T-helper 2 cell (primary cell): ENCODE measurements at places on chromosomes 4 and X.

DNA sequence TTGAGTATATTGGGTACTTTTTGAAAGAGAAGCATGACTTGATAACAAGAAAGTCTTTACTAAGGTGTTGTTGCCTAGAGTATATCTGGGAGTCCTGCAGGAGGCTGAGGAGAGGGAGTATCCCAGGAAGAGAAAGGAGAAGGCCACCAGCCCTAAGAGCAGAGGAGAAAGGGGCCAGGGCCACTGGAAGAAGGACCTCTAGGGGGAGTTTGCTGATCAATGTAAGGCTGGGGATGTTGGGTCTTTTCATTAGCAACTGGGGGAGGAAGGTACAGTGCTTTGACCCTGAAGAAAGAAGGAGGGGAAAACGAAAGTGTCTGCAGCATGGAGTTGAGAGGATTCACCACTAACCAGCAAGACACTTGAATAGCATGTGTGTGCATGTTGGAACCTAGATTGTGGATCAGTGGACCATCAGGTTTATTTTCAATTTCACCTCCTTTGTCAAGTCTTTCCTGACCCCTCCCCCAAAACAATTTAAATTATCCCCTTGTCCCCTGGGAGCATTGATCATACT lies 4.5 kb downstream of the SMIM9 start:
- no peak for DNase-seq

GRCh38 chr4:98603683-98604521 lies 54.5 kb downstream of the TSPAN5 start:
- no peak for DNase-seq

DNA sequence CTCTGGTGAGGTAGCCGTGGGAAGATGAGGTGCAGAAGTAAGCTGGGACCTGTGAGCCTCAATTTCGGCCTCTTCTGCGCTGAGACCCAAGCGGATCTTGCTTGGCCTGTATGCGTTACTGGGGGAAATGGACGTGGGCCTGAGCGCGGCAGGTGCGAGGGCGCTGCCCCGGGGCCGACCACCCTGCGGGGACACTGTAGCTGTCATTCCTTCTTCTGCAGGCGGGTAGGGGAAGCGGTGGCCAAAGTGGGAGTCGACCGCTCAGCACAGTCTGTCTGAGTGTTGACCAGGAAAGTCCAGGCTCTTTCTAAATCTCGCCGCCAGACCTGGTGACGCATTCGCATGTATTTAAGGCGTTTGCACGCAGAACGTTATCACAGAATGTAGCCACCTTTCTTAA lies 3.3 kb upstream of the LRAT start:
- no peak for DNase-seq

DNA sequence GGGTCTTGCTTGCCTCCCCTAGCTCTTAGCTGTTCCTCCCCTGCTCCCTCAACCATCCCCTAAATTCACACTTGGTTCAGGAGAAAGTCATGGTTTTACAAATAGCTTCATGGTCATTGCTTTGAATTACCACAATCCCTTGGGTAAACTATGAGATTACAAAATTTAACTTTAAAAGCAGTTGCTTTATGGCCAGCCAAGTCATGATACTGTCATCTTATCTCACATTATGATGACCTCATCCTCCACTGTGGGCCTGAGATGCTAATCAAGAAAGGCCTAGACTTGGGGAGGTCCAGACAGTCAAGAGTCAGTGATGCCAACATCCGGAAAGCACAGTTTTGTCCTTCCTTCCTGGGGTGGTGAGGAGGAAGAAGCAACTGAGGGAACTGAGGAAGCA lies 10.5 kb upstream of the FGF16 start:
- no peak for DNase-seq

GRCh38 chr4:108384544-108384943 lies 215.8 kb upstream of the LEF1 start:
- no peak for DNase-seq

- no peak for DNase-seq
Observed at GRCh38 chrX:129843209-129843458, 552 bp downstream of the ZDHHC9 start.

GRCh38 chrX:20011608-20012007 lies 20.7 kb upstream of the BCLAF3 start:
- DNase-seq, result no peak

- DNase-seq, result no peak
Observed at GRCh38 chr4:48307528-48307927, 33.8 kb upstream of the SLAIN2 start.

- DNase-seq, result no peak
Observed at GRCh38 chr4:188139141-188139540, at the start of gene TRIML1. Gene TRIML1 (plus strand): TSS chr4:188139441. CDS start chr4:188139559, 118 bp downstream.

DNA sequence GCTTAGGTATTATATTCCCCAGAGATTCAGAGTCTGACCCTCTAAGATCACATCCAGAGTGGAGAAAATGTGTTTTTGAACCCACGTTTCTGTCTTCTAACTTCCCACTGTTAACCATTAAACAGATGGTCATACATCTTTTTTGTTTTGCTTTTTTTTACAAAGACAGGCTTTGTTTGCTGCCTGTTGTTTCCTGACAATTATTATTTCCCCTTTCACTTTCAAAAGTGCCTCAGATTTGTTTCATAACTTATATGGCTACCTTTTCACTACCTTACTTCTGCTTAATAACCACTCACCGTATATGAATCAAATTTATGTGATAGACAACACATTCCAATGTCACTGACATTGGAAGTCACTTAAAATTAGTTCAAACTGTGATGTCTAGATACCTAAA lies 142.2 kb downstream of the HS3ST1 start:
- DNase-seq, result no peak

GRCh38 chr4:23737571-23737970 lies 152.3 kb downstream of the PPARGC1A start:
- DNase-seq, result no peak

GRCh38 chr4:108813261-108813660 lies 50.4 kb upstream of the ETNPPL start:
- no peak for DNase-seq

DNA sequence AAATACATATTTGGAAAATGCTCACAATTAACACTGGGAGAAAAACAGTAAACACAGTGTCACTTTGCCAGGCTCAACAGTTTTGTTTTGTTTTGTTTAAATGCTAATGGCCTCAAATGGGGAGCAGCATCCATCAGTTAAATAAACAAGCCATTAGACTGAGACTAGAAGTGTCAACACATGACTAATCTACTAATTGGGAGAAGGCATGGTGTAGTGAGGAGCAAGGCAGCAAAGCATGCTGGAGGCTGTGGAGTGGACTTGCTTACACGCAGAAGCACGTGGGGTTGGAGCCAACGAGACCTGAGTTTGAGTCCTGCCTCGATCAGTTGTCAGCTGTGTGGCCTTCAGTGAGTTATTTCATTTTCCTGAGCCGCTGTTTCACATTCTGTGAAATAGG lies 29.0 kb downstream of the UTP14A start:
- no peak for DNase-seq

GRCh38 chr4:85932500-85933290 lies 427.2 kb downstream of the MAPK10 start:
- DNase-seq, result no peak

DNA sequence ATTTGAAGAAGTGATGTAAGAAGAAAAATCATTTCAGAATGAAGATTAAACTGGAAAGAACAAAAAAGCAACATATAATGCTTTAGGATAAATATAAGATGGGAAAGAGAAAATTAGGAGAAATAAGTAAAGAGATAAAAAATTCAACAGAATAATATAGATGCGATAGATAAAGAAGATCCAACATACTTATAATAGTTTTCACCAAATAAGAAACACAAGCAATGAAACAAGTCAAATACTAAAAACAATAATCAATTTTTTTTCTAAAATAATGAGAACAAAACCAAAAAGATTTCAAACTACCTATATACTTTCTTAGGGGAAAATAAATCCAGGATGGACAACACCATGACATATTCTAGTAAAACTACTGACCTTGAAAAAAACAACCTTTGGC lies 10.1 kb upstream of the DKK2 start:
- no peak for DNase-seq

- DNase-seq, result no peak
Observed at GRCh38 chr4:135515295-135515694, 1313.7 kb upstream of the PABPC4L start.

DNA sequence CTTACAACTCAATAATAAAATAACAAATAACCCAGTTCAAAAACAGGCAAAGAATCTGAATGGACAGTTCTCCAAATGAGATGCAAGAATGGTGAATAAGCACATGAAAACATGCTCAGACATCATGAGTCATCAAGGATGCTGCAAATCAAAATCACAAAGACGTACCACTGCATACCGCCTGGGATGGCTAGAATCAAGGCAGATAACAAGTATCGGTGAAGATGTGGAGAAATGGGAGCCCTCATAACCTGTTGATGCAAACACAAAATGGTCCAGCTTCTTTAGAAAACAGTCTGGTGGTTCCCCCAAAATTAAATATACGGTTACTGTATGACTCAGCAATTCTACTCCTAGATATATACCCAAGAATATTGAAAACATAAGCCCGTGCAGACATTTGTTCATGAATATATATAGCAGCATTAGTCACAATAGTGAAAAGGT lies 32.5 kb downstream of the AKAP4 start:
- no peak for DNase-seq

GRCh38 chr4:57403591-57403990 lies 293.4 kb upstream of the IGFBP7 start:
- no peak for DNase-seq

DNA sequence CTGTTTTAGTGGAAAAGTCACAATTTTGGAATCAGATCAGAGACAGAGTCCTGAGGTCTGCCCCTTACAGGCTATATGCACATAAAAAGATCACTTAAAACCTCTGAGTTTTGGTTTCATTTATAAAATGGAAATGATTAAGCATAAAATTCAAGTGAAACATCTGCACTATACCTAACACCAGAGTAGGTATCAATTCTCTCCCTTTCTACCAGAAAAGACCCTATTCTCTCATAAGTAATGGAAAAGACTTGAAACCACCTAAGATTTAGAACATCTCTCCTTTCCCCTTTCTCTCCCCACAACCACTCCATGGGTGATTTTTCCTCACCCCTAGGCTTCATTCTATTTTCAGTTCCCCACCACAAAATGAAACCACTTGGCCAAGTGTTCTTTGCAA lies 907 bp downstream of the LHFPL1 start:
- no peak for DNase-seq

DNA sequence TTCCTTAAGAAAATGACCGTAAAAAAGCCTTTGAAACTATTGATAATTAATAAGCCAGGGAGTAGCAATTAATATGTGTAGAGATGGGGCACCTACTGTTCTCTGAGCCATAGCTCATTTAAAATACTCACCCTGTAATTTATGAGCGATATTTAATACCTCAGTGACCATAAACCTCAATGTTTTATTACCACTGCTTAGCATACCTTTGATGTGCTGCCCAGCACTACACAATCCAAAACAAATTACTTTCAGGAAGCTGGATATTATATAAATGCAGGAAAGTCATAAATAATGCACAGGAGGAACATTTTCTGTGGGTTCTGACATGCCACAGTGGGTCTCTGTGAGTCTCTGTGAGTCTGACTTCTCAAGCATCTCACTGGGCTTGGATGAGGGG lies 166.1 kb upstream of the RPL34 start:
- DNase-seq, result no peak

- DNase-seq, result no peak
Observed at GRCh38 chr4:175147233-175147632, 229.1 kb downstream of the ADAM29 start.

- peak; percentile 15 for DNase-seq
Observed at GRCh38 chr4:73606465-73606974, 13.7 kb downstream of the RASSF6 start.

- no peak for DNase-seq
Observed at GRCh38 chrX:72043636-72044035, 88.1 kb downstream of the RTL5 start.

DNA sequence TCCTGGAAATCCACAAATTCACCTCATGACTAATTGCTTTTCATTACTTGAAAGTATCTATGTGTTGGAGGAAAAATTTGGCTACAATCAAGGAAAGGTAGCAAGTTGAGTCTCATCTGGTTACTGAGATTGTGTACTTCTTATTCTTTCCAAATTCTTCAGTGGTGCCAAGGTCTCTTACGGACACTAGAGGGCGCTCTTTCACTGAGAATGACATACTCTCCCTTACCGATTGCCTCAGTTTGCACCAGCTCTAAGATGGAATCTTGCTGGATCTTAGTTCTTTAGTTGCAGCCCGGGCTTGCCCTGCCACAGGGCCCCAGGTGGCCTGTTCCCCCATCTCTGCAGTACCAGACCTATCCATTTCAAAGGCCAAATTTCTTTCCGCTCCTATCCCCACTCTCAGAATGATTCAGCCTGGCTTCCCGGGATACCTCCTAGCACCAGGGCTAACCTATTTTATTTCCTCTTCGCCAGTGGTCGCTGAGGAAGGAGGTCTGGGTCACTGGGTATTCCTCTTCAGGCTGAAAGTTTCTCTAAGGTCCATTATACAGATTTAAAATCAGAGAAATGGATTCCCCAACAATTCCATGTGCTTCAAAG lies 24.6 kb upstream of the GPR50 start:
- DNase-seq, result peak; percentile 9

DNA sequence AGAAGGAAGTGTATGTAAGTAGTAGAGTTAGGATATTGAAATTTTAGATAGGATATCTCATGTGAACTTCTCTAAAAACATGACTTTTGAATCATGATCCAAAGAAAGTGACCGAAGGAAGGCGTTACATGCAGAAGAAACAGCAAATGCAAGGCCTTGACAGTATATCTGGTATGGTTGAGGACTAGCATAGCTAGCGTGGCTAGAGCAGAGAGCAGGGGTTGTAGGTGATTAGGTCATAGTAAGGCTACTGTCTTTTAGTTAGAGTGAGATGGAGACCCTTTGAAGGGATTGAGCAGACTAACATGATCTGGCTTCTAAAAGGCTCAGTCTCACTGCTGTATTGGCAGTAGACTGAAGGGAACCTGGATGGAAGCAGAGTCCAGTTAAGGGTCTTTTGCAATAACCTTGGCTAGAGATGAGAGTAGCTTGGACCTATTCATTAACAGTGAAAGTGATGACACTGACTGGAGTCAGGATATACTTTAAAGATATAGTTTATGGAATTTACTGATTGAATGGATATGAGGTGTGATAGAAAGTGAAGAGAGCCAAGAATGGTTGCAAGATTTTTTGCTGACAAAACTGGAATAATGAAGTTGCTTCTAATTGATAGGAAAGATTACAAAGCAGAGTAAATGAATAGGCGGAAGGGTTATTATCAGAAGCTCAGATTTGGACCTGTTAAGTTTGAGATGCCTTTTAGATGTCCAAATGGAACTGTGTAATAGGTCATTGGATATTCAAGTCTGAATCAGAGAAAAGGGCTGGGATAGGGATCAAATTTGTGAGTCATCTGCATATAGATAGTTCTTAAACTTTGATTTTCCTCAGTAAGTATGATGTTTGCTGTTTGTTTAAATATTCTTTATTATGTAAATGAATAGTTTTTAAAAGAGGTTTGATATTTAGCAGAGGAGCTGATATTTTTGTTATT lies 59.8 kb downstream of the MRPL1 start:
- no peak for DNase-seq

GRCh38 chr4:7381221-7381889 lies 53.4 kb downstream of the PSAPL1 start:
- DNase-seq, result no peak

- DNase-seq, result no peak
Observed at GRCh38 chrX:68703369-68703768, 55.9 kb downstream of the STARD8 start.
